Natural killer cell (primary cell): ENCODE measurements at places on chromosomes 16 and 17. TPM values are rescaled to one million over a fixed set of nuclear protein-coding genes. Genes with fewer than 3 reads are reported as not detected.

- peaks cover 19% of the 10 kb centered on the region for H3K4me1 ChIP-seq
- no peak for DNase-seq
- no peaks in the 10 kb centered on the region for H3K27me3 ChIP-seq
- no peak overlapping the region for H3K27ac ChIP-seq
These were observed 26.5 kb downstream of the GNPTG start for GRCh38 chr16:1378087-1378803.

DNA sequence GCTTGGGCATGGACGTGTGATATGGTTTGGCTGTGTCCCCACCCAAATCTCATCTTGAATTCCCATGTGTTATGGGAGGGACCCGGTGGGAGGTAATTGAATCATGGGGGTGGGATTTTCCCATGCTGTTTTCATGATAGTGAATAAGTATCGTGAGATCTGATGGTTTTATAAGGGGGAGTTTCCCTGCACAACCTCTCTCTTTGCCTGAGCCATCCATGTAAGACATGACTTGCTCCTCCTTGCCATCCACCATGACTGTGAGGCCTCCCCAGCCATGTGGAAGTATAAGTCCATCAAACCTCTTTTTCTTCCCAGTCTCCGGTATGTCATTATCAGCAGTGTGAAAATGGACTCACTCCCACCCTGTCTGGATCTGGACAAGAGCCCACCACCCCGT is 393.4 kb downstream of the SEC14L1 start:
- H3K4me3 ChIP-seq = no peak overlapping the region
- no peak for DNase-seq
- no peaks in the 10 kb centered on the region for H3K36me3 ChIP-seq
- H3K27ac ChIP-seq = no peak overlapping the region

DNA sequence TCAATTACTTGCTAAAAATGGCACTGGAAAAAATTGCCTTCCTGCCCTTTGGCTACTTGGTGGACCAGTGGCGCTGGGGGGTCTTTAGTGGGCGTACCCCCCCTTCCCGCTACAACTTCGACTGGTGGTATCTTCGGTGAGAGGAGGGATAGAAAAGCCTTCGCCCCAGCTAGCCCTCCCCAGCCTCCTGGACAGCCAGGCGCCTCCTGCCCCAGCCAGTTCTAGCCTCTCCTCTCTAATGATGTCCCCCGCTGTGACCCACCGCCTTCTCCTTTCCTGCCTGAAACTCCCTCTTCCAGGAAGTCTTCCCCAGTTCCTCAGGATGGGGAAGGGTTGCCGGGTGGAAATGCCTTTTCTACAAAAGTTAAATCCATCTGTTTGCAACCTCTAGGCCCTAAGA is 6.2 kb downstream of the ACE start:
- no peak overlapping the region for H3K4me3 ChIP-seq
- H3K27me3 ChIP-seq = peaks cover 7% of the 10 kb centered on the region
- peaks cover 8% of the 10 kb centered on the region for H3K4me1 ChIP-seq
- no peaks in the 10 kb centered on the region for H3K36me3 ChIP-seq

DNA sequence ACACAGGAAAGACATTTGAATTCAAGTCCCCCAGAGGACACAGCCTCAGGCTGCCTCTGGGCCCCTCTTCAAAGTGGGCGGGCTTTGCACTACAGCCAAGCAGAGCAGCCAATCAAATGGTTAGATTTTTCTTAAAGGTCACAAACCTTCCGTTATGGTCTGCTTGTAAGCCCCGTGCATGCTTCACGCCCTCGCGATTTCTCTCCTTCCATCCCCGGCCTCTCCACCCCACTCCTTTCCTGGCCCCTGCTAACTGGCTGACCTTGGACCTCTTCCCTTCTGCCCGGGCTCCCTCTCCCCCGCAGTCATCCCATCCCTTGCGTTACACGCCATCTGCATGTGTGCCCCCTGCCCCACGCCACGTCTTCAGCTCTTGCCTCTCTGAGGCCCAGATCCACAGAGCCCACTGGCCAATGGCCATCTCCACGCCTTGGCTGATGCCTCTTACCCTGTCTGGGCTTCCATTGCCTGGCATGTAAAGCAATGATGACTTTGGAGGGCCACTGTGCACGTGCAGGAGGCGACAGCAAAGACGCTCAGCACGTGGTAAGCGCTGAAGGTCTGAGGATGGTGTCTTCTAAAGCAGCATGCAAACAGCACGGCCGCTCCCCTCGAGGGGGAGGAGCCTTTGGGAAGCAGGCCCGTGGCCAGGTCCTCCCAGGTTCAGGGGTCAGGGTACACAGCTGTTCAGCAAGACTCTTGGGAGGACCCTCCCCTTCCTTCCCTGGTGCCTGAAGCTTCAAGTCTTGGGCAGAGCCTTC is 86.8 kb downstream of the ZDHHC7 start:
- H3K27ac ChIP-seq = no peak overlapping the region
- DNase-seq = no peak
- H3K36me3 ChIP-seq = no peaks in the 10 kb centered on the region
- H3K27me3 ChIP-seq = no peaks in the 10 kb centered on the region

DNA sequence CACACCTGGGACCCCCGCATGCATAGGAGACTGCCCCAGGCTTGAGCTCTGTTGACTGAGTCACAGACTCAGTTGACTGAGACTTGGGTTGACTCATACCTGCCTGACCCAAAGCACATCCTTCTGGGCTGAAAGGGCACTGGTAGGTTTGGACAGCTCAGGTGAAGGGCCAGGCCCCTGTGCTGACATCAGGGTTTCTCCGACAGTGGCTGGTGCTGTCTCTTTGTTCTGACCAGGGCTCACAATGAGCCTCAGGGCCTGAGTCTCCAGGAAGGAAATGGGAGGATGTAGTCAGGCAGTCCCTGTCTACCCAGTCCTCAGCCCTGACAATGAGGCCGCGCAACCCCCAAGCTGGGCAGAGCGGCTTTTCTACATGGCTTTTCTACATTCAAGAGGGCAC is 6.5 kb downstream of the SPNS2 start:
- H3K27me3 ChIP-seq = peaks cover 30% of the 10 kb centered on the region
- H3K4me1 ChIP-seq = peaks cover 43% of the 10 kb centered on the region
- DNase-seq = no peak
- no peak overlapping the region for H3K4me3 ChIP-seq
- H3K36me3 ChIP-seq = no peaks in the 10 kb centered on the region
- H3K27ac ChIP-seq = no peak overlapping the region

GRCh38 chr16:35102780-35103403 is 1643.5 kb downstream of the TP53TG3F start:
- no peaks in the 10 kb centered on the region for H3K4me1 ChIP-seq
- DNase-seq = no peak
- H3K27ac ChIP-seq = no peak overlapping the region

DNA sequence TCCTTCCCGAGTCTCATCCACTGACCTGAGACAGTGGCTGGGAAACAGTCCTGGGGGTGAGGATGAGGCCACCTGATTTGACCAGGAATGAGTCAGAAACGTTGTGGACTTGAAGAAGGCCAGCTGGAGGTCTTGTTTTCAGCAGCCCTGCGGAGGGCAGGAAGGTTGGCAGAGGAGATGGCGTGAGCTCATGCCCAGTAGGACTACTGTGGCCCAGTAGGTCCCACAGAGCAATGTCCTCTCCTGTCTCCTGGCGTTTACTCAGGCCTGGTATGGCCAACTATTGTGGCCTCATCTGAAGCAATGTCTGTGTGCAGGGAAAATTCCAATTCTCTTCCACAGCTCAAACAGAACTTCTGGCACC is 84.1 kb upstream of the DNAJA2 start:
- H3K27ac ChIP-seq = no peak overlapping the region
- DNase-seq = no peak
- no peaks in the 10 kb centered on the region for H3K36me3 ChIP-seq

GRCh38 chr17:69637446-69638156 is 223.1 kb downstream of the MAP2K6 start:
- H3K27me3 ChIP-seq = no peaks in the 10 kb centered on the region
- H3K4me3 ChIP-seq = no peak overlapping the region
- no peak overlapping the region for H3K27ac ChIP-seq
- H3K36me3 ChIP-seq = no peaks in the 10 kb centered on the region
- H3K4me1 ChIP-seq = no peaks in the 10 kb centered on the region

DNA sequence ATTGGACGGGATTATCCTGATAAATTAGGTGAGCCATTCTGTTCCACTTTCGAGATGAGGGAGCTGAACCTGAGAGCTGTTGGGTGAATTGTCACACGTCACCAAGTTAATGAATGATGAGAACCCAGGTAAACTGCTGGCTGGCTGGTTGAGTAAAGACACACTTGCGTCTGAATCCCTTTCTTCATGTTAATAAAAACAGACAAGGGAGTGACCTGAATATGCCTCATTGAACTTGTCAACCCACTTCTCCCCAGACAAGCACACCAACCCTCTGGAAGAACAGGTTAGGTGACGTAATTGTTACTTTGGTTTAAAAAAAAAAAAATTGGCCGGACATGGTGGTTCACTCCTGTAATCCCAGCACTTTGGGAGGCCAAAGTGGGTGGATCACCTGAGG is 400.9 kb upstream of the CDH5 start:
- H3K36me3 ChIP-seq = no peaks in the 10 kb centered on the region
- H3K4me1 ChIP-seq = no peaks in the 10 kb centered on the region
- H3K4me3 ChIP-seq = no peak overlapping the region
- no peak overlapping the region for H3K27ac ChIP-seq
- no peaks in the 10 kb centered on the region for H3K27me3 ChIP-seq

- H3K4me3 ChIP-seq = no peak overlapping the region
- H3K27ac ChIP-seq = no peak overlapping the region
- H3K27me3 ChIP-seq = no peaks in the 10 kb centered on the region
- no peaks in the 10 kb centered on the region for H3K4me1 ChIP-seq
These were observed 46.0 kb downstream of the LMF1 start for GRCh38 chr16:924806-925205.

GRCh38 chr17:29629839-29630238 is 7.1 kb upstream of the CORO6 start:
- peaks cover 61% of the 10 kb centered on the region for H3K36me3 ChIP-seq
- H3K4me3 ChIP-seq = no peak overlapping the region
- H3K4me1 ChIP-seq = no peaks in the 10 kb centered on the region
- DNase-seq = no peak
- H3K27me3 ChIP-seq = no peaks in the 10 kb centered on the region
- no peak overlapping the region for H3K27ac ChIP-seq

GRCh38 chr16:30666681-30667080 is 8.4 kb downstream of the FBRS start:
- H3K27me3 ChIP-seq = no peaks in the 10 kb centered on the region
- H3K4me3 ChIP-seq = no peak overlapping the region
- peaks cover 17% of the 10 kb centered on the region for H3K4me1 ChIP-seq
- DNase-seq = no peak
- peaks cover 87% of the 10 kb centered on the region for H3K36me3 ChIP-seq

- no peak overlapping the region for H3K27ac ChIP-seq
- no peak for DNase-seq
- H3K4me1 ChIP-seq = no peaks in the 10 kb centered on the region
- H3K4me3 ChIP-seq = no peak overlapping the region
- H3K27me3 ChIP-seq = no peaks in the 10 kb centered on the region
These were observed 24.9 kb downstream of the SCNN1G start for GRCh38 chr16:23207485-23207884.

DNA sequence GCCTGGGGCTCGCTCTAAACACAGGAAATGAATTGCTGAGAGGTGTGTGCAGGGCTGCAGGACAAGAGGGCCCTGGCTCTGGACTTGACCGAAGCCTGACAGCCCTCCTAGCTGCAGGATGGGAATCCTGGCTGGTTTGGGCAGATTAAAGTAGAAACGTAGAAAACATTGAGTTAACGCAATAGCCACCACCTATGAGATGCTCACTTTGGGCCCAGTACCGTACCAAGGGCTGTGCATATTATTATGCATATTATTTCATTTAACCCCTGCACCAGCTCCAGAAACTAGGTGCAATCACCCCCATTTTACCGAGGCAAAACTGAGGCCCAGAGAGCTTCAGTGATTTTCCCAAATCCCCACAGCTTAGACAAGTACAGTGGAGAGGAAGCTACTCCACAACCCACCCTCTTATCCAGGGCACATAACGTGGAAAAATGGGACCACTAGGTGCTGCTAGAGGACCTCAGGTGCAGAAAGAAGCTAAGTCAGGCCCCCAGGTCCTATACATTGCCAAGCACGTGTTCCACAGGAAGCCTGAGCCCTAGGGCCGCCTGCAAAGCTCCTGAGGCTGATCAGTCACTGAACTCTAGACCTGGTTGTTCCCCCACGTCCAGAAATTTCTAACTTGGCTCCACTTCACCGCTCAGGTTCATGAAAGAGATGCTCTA is 79.2 kb downstream of the MYH11 start:
- H3K36me3 ChIP-seq = no peaks in the 10 kb centered on the region
- no peak overlapping the region for H3K4me3 ChIP-seq
- H3K27ac ChIP-seq = no peak overlapping the region
- H3K4me1 ChIP-seq = no peaks in the 10 kb centered on the region

Gene MT1M
- total RNA-seq = not detected

Gene KLHL11
- total RNA-seq = 29.0 TPM

Gene MT1F
- total RNA-seq = 3.8 TPM

Gene MT1H
- total RNA-seq = not detected

Gene SPN
- total RNA-seq = 373 TPM
